Uterus (tissue), 4 donors: ENCODE measurements at places on chromosomes 12 and 14. TPM values are rescaled to one million over a fixed set of nuclear protein-coding genes. Genes with fewer than 3 reads are reported as not detected.

- no peak for DNase-seq
Observed at GRCh38 chr14:27050208-27050607, 452.4 kb upstream of the NOVA1 start.

DNA sequence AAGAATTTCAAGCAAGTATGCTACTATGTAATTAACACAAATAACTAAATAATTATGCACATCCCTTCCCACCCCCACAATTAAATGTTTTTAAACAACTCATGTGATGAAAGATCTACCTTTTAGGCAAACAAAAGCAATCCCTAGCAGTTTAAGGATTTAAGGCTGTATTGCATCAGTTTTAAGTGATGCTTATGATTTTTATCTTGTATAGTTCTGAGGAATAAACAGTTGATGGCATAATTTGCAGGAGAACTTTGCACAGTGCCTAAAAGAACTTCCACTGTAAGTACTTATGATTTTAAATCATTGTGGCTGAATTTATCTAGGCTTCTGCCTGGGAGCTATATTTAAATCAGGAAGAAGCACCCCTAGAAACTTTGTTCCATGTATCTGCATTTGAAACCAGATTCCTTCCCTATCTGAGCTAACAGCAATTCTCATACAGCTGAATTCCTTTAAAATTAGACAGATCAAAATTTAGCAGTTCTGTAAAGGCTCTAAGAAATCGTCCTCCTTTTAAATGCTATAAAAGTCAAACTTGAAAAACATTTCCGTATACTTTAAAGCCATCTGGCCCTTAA is 388.6 kb downstream of the BCAT1 start:
- no peak for DNase-seq

- no peak for DNase-seq
Observed at GRCh38 chr12:106152334-106152733, 13.6 kb upstream of the NUAK1 start.

DNA sequence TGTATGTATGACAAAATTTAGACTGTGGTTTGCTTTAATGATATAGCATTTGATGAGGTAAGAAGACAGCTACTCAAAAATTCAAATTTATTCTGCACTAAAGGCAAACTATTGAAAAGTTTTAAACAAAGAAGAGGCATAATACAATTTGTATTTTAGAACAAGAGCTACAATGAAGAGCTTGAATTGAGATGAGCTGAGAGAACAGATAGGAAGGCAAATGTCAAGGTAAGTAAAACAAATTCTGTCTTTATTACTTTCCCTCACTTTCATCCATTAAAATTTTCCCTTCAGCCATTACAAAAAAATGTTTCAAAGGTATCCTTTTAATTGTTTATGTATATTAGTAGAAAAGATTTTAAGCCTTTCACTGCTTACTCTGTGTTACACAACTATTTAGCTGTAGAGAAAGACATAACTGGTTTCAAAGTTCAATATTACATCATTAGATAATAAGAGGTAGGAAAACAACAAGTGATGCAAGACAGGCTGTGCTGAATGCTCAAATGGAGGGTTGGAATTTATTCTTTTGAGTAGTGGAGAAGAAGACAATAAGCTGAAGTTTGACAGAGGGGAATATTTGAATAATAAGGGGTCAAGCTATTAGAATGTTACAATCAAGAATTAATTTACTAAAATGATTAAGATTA is 1334.1 kb downstream of the FSCB start:
- DNase-seq, result no peak

DLK1 gene
- total RNA-seq, result not detected
